GM12878 (cell line): ENCODE measurements at places on chromosomes 2 and 18.

DNA sequence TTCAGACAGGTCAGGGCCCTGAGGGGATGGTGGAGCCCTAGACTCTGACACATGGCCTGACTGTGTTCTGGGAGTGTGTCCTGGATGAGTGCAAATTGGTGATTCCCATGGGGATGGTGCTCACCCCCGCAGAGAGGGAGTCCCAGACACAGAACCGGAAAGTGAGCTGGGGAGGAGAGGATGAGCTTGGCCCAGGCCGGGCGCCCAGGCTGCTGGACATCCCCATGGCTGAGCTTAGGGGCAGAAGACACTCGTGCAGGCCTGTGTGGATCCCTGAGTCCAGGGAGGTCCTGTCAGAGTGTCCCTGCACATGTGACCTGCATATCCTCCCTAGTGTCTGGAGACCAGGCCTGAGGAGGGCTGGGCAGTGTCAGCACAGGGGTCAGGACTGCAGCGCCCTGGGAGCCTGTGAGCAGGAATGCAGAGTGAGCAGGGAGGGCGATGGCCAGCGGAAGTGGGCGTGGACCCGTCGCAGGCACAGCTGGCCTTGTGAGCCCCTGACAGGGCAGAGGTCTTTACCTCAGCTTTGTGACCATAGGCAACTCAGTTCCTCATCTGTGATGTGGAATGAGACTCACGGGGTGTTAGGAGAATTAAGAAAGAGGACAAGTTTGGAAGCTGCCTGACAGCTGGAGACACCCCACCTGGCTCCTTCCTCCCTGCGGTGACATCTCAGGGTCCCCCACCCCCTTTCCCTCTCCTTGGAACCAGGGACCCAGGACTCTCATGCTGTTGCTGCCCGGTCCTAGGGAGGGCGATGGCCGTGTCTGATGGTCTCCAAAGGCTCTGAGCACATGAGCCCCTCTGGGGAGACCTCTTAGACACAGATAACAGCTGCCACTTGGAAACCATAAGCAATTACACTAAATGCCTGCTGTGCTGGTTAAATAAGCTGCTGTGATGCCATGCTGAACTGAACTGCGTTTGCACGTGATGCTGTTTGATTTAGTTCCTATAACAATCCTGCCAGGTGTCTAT is 62.6 kb upstream of the HS6ST1 start:
- no peak overlapping the region for H3K4me3 ChIP-seq
- H3K27ac ChIP-seq: no peak overlapping the region
- H3K4me1 ChIP-seq: no peaks in the 10 kb centered on the region
- peaks cover 1% of the 10 kb centered on the region for H3K27me3 ChIP-seq
- H3K36me3 ChIP-seq: no peaks in the 10 kb centered on the region
- DNase-seq: no peak

DNA sequence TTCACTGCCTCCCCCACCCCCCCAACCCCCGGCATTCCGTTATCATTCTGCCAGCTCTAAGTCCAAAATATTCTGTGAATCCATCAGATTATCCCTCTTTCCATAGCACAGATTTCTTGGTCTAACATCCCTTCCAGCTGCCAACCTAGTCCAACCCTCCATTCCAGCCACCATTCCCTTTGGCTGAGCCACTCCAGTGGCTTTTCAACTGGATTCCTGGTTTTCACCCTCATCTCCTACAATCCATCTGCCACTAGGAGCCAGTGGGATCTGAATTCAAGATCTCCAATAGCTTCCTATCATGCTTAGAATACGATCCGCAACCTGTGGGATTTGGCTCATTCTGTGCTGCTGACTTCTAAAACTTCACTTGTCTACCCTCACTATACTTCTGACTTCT is 1.2 kb downstream of the DAW1 start:
- DNase-seq: no peak
- no peaks in the 10 kb centered on the region for H3K4me1 ChIP-seq
- H3K27me3 ChIP-seq: no peaks in the 10 kb centered on the region; the same call in 1 of the 2 replicates
- H3K36me3 ChIP-seq: no peaks in the 10 kb centered on the region

DNA sequence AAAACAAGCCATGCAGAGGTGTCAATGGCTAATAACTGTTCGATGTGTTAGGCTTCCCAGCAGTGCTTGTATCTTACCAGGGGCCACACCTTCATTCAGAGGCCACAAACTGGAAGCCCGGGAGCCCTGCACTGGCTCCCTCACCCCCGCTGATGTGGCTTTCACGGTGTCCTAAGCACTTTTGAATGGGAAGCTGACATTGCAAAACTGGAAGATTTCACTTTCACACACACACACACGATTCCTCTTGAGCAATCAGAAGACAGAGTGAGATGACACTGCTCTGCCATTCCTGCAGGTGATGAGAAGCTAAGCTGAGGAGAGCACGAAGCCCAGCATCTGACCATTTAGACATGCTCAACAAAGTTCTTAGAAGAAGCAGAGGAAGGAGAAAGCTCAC is 8.6 kb upstream of the ZNF407 start:
- H3K36me3 ChIP-seq: no peaks in the 10 kb centered on the region; the same call in 1 of the 2 replicates
- H3K4me1 ChIP-seq: peaks cover 6% of the 10 kb centered on the region
- no peak overlapping the region for H3K27ac ChIP-seq
- no peak overlapping the region for H3K4me3 ChIP-seq

GRCh38 chr2:167200019-167200418 is 311.7 kb downstream of the XIRP2 start:
- no peaks in the 10 kb centered on the region for H3K27me3 ChIP-seq
- H3K4me1 ChIP-seq: no peaks in the 10 kb centered on the region
- no peaks in the 10 kb centered on the region for H3K36me3 ChIP-seq
- DNase-seq: no peak
- H3K4me3 ChIP-seq: no peak overlapping the region
- no peak overlapping the region for H3K27ac ChIP-seq

DNA sequence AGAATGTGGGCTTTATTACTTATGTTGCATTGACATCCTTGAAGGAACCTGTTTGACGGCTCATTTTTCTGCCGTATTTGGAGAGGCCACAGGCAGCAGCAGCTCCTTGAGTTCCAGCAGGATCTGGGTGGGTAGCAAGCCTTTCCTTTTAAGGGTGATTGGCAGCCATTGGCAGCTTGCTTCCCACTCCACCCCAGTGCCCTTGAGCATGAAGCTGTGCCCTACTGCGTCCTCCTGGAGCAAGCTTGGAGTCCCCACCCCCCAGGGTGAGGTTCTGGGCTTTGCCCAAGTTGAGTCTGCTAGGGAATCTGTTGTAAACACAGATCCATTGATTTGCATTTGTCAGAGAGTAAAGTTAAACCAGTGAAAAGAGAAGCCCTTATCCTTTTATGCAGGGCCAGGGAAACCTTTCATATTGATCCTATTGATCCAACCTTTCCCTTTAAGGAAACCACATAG is 9.2 kb downstream of the ONECUT2 start:
- no peak overlapping the region for H3K27ac ChIP-seq
- H3K4me1 ChIP-seq: no peaks in the 10 kb centered on the region
- H3K36me3 ChIP-seq: no peaks in the 10 kb centered on the region
- DNase-seq: no peak
